ENCODE measurements at places on chromosomes 2 and 18.

- DNase-seq = no peak
Measured at GRCh38 chr2:47818777-47819176, 35.8 kb downstream of the MSH6 start.

DNA sequence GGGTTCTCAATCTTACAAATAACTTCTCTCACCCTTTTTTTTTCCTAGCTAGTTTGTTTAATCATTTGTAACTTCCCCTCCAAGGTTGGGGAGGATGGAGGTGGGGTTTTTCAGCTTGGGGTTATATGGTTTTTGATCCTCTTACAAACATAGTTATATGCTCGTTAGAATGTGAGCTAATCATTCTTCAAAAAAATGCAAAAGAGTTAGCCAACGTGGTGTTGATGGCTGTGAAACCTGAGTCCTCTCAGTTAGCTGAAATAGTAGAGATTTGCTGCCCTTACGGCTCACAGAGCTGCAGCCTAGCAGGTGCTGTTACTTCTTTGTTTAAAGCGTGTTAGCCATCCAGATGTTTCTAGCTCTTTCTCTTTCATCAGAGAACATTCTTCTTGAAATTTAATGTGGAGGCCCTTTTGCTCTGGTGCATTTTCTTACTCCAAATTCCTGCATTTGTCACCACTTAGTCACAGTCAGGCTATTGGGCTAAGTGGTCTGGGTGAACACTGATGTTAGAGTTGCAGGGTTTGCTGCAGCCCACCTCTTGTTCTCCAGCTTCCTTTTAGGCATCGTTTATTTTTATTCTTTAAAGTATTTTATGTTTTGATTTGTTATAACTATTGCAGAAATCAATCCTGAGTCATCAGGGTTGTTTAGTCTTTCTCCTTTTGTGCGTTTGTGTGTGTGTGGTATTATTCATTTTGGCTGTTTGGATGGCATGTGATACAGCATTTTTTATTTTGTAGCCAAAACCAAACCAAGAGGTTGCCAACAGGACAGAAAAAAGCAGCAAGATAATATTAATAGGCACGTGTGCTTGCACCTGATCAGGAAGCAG is 41.1 kb downstream of the LIMS1 start:
- no peak for DNase-seq

GRCh38 chr18:79574938-79575525 is 104.6 kb upstream of the CTDP1 start:
- DNase-seq = peak; percentile 80

- peak; percentile 12 for DNase-seq
Measured at GRCh38 chr2:241312082-241312481, 3.4 kb downstream of the HDLBP start.

DNA sequence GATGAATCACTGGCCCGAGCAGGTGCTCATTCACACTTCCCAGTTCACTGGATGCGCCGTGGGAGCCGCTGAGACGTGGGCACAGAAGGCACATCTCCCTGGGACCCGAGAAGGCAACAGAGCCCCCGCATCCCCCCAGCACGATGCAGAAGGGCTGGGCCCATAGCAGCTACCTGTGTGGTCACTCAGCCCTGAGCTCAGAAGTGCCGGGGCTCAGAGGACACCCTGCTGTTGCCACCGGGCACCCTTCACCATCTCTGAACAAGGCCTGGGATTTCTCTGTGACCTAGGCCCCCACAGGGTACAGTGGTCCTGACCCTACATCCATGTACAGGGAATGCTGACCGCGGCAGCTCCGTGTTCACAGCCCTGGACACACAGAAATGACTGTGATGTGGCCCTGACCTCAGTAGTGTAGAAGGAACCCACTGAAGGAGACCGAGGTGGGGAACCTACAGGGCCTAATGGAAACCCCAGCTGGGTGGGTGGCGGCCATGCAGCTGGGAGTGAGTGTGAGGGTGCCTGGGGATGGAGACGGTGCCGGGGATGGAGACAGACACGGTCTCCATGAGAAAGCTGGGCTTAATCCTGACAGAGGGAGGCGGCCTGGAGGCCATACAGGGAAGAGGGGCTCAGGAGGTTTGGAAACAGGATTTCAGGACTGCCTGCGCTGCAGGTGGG is 111.9 kb upstream of the OTOS start:
- no peak for DNase-seq

Data from MV-4-11 (cell line).